ENCODE measurements at places on chromosomes 16 and 17. TPM values are rescaled to one million over a fixed set of nuclear protein-coding genes. Genes with fewer than 3 reads are reported as not detected.

The ST6GALNAC2 gene
- 0.22 TPM for total RNA-seq

The EFNB3 gene
- 1.7 TPM for total RNA-seq

The DNAH2 gene
- total RNA-seq, result not detected

The NCOR1 gene
- total RNA-seq, result 72.4 TPM

The CSH1 gene
- total RNA-seq, result not detected

The SDR42E1 gene
- total RNA-seq, result 2.3 TPM

The CA7 gene
- not detected for total RNA-seq

The RAB34 gene
- 237 TPM for total RNA-seq

The BCL6B gene
- not detected for total RNA-seq

The PRR35 gene
- 0.20 TPM for total RNA-seq

The TLCD2 gene
- 1.0 TPM for total RNA-seq

The REXO5 gene
- 3.5 TPM for total RNA-seq

The CDYL2 gene
- 0.46 TPM for total RNA-seq

All from A549 treated with CpdA at 1 μM for 4 hours (cell line).